Natural killer cell (primary cell): ENCODE measurements at places on chromosomes 12 and 14. TPM values are rescaled to one million over a fixed set of nuclear protein-coding genes. Genes with fewer than 3 reads are reported as not detected.

DNA sequence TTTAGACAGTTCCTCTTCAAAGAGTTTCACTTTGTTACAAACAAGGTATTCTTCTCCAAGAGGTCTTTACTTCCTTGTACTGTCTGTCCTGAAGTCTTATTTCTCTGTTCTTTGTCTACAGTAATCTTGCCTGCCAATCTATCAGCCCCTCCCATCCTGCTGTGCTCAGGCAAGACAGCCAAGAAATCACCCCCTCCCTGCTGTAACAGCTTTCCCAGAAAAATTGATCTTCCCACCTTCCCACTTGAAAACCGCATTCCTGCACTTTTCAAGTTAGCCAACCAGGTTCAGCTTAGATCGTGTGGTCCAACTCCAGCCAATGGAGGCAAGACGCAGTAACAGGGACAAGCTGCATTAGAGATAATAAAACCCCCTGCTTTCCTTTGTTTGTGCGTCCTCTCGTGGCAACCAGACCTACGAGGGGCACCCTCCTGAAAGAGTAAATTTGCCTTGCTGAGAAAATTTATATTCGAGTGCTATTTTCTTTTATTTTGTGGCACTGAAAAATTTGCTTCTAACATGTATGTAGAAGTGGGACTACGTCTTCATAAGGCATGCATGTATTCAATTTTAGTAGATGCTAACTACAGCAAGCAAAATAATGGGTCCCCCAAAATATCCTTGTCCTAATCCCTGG is 46.5 kb upstream of the ESR2 start:
- no peak overlapping the region for H3K4me3 ChIP-seq
- peaks cover 12% of the 10 kb centered on the region for H3K4me1 ChIP-seq
- no peaks in the 10 kb centered on the region for H3K27me3 ChIP-seq
- H3K36me3 ChIP-seq: no peaks in the 10 kb centered on the region
- DNase-seq: no peak
- no peak overlapping the region for H3K27ac ChIP-seq

The ADAMTS20 gene
- total RNA-seq: not detected

DNA sequence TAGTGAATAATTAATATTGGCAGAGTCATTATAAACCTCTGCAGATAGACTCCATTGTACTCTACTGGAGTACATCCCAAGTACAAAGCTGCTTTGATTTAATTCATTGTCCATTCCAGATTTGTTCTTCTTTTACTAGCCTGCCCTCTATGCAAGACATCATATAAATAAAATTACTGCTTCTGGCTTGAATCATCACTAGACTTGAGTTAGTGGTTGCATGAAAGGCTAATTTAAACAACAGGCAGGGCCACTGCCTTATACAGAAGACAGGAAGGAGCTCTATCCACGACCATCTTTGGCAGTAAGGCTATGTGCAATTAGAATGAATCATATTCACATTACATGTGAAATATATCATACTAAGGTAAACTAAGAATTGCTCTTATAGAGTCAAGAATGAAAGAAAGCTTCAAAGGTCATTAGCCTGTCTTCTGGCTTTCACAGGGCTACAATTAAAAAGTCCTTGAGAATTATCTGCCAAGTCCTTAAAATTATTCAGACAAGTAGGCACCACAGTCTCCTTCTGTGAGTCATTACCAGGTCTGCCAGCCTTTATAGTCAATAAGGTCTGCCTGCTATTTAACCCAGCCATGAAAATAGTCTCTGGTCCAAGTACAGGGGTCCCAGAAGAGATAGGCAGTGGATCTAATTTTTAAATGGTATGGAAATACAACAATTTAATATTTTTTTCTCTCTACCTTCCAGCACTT is 631.8 kb downstream of the TMTC2 start:
- H3K36me3 ChIP-seq: no peaks in the 10 kb centered on the region
- H3K27me3 ChIP-seq: no peaks in the 10 kb centered on the region
- DNase-seq: no peak

GRCh38 chr12:10153271-10154144 is 18.4 kb downstream of the OLR1 start:
- H3K36me3 ChIP-seq: no peaks in the 10 kb centered on the region
- H3K27me3 ChIP-seq: peaks cover 3% of the 10 kb centered on the region
- DNase-seq: peak; percentile 79
- H3K4me1 ChIP-seq: peaks cover 14% of the 10 kb centered on the region
- H3K4me3 ChIP-seq: peak overlapping the region; percentile 64
- H3K27ac ChIP-seq: peak overlapping the region; percentile 26

GRCh38 chr14:105418269-105419194 is 1.1 kb upstream of the MTA1 start:
- no peak overlapping the region for H3K27ac ChIP-seq
- no peak for DNase-seq
- H3K4me1 ChIP-seq: peaks cover 53% of the 10 kb centered on the region
- H3K36me3 ChIP-seq: no peaks in the 10 kb centered on the region

The PTPRO gene
- total RNA-seq: 1.2 TPM

DNA sequence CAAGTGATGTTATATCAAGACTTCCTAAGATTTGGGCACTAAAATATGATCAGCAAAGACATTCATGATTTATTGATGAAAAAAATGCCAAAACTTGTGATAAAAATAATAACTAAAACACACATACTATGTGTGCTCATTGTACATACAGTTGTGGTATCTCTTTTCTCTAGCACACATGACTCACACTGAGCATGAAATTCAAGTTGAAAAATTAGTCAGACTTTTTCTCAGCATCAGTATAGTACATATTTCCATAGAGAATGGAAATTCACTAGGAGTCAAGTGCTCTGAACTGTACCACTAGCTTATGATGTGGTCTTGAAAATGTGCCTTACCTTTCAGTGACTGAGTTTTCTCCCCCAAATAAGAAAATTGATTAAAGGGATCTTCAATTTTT is 471.8 kb upstream of the FLRT2 start:
- no peak overlapping the region for H3K27ac ChIP-seq
- H3K4me3 ChIP-seq: no peak overlapping the region
- H3K27me3 ChIP-seq: no peaks in the 10 kb centered on the region
- no peaks in the 10 kb centered on the region for H3K4me1 ChIP-seq

The ZC3H14 gene
- 54.5 TPM for total RNA-seq

DNA sequence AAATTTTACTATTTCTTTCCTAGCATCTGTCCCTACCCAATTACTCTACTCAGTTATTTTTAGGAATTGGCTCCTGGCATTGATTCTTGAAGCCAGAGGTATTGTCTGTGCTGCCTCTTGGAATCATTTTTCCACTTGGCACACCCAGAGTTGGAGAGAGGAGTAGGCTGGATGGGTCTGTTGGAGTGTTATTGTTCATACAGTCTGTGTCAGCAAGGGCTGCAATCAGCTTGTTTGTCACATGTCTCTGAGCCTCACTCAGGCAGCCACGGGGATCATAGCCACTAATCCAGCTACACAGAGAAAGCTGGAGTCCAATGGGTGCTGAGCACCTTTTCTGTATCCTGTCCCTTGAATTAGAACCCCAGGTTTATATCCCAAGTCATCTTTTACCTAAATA is 176.0 kb upstream of the DYRK2 start:
- no peak overlapping the region for H3K27ac ChIP-seq
- no peak for DNase-seq
- H3K4me1 ChIP-seq: peaks cover 15% of the 10 kb centered on the region
- no peaks in the 10 kb centered on the region for H3K36me3 ChIP-seq
- no peak overlapping the region for H3K4me3 ChIP-seq
- no peaks in the 10 kb centered on the region for H3K27me3 ChIP-seq

DNA sequence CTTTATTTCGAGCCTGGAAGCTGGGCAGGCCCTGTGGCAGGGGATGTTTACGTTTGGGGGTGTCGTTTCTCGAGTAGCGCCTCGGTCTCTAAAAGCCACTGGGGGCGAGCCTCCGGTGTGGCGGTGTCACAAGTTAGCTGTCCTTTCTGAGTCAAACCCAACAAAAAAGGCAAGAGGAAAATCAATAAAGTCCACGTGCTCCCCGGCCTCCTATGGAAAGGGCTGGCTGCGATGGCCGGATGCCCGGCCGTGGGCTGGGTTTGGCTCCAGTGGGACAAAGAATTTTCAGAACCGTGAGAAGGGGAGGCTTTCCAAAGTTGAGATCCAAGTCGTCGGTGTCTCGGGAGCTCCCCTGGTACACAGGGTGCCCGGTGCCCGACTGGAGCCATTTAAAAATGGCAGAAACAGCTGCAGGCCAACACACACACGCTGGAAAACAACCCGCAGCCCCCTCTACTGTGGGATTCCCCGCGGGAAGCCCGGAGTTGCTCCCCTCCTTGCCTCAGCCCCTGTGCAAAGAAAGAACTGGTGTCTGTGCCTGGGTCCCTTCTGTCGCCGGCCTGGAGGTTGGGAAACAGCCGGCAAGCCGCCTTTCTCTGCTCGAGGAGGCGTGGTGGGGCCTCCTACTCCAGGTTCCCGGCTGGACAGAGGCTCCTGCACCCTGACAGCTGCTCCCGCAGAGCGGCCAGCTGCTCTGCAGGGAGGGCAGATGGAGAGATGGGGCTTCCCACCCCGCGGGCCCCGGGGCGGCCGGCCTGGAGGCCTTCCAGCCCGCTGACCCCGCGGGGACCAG is 1.9 kb downstream of the BCL7A start:
- H3K27ac ChIP-seq: no peak overlapping the region
- DNase-seq: no peak
- H3K36me3 ChIP-seq: no peaks in the 10 kb centered on the region
- peak overlapping the region; percentile 47 for H3K4me3 ChIP-seq
- H3K4me1 ChIP-seq: peaks cover 22% of the 10 kb centered on the region
- H3K27me3 ChIP-seq: peaks cover 13% of the 10 kb centered on the region

DNA sequence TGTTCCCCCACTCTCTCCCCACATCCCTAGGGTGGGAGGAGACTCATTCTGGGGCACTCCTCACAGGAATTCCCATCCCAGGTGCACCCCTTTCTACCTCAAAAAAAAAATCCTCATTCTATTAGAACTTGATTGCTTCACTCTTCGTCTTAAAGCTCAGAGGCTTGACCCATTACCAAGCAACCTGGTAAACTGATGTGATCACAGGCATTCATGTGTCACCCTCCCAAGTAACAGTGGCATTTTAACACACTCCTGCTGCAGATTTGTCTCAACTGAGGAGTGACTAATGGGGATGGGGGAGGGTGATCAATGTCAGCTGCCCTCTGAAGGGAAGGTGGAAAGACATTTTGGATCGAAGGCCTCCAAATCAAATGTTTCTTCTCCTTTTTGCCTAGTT is 78.1 kb upstream of the PTHLH start:
- H3K27ac ChIP-seq: no peak overlapping the region
- no peak overlapping the region for H3K4me3 ChIP-seq
- H3K4me1 ChIP-seq: no peaks in the 10 kb centered on the region
- H3K36me3 ChIP-seq: no peaks in the 10 kb centered on the region

GRCh38 chr12:85747941-85748495 is 88.2 kb downstream of the RASSF9 start:
- no peak overlapping the region for H3K4me3 ChIP-seq
- H3K36me3 ChIP-seq: no peaks in the 10 kb centered on the region
- H3K27me3 ChIP-seq: no peaks in the 10 kb centered on the region
- H3K27ac ChIP-seq: no peak overlapping the region
- H3K4me1 ChIP-seq: no peaks in the 10 kb centered on the region

DNA sequence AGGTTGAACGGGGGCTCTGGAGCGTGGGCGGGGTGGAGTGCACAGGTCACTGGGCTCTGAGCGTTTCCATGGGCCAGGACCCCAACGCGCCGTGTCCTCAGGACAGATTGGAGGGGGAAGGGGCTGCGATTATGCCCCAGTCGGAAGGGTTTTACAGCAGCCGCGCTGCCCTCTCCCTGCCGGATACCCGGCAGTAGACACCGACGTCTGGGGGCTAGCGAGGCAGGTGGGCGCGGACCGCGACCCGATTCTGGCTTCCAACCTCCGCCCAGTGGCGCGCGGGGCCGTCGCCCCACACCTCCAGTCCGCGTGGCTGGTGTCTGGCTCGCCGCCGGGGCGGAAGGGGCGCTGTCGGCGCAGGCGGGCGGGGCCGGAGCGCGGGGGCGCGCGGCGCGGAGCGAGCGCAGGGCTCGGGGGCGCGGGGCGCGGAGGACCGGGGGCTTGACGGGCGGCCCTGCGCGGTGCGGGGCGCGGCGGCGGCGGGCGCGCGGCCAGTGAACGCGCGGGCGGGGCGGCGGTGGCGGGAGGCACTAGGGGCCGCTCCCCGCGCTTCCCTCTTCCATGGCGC is 2.4 kb upstream of the KIF26A start:
- no peak overlapping the region for H3K4me3 ChIP-seq
- H3K27ac ChIP-seq: no peak overlapping the region
- peaks cover 20% of the 10 kb centered on the region for H3K27me3 ChIP-seq
- no peak for DNase-seq
- H3K36me3 ChIP-seq: no peaks in the 10 kb centered on the region

The PNN gene
- total RNA-seq: 145 TPM

DNA sequence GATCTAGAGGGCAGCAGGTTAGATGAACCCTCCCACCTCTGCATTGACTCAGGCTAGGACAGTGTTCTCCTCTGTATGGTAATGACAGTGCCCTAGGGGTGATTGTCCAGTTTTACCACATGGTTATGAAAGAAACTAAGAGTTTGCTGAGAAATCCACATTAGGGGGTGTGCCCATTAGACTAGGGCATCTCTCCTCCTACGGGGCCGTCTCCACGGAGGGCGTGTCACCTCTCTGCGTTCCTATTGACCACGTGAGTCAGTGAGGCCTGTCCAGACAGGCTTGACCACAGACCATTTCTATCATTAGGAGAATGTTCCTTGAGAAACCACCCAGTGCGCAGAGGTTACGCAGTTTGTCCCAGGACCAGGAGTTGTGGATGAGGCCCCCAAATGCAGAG is 8.3 kb downstream of the MVK start:
- no peak overlapping the region for H3K4me3 ChIP-seq
- no peak for DNase-seq
- H3K4me1 ChIP-seq: no peaks in the 10 kb centered on the region
- no peak overlapping the region for H3K27ac ChIP-seq
- peaks cover 52% of the 10 kb centered on the region for H3K36me3 ChIP-seq

The CELA1 gene
- 0.53 TPM for total RNA-seq

GRCh38 chr12:108310489-108310888 is 28.6 kb downstream of the CMKLR1 start:
- H3K36me3 ChIP-seq: peaks cover 2% of the 10 kb centered on the region
- H3K27me3 ChIP-seq: no peaks in the 10 kb centered on the region
- no peak overlapping the region for H3K27ac ChIP-seq
- no peak overlapping the region for H3K4me3 ChIP-seq

DNA sequence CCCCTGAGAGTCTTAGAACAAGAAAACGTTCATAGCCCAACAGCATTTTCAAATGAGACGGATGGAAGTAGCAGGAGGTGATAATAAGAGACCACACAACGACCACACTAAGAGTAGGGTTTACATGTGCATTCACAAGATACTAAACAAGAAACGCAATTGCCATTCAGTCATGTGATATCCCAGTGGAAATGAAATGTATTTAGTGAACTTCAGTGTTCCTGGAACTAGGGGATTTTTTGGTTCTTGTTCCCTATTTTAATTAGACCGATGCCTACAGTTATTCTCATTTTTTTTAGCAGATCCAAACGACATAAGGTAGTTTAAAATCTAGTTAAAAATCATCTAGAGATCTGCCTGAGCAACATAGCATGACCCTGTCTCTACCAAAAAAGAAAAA is 150.0 kb downstream of the GPR65 start:
- no peak overlapping the region for H3K27ac ChIP-seq
- no peaks in the 10 kb centered on the region for H3K36me3 ChIP-seq
- H3K4me3 ChIP-seq: no peak overlapping the region
- H3K27me3 ChIP-seq: no peaks in the 10 kb centered on the region
- no peak for DNase-seq
- H3K4me1 ChIP-seq: no peaks in the 10 kb centered on the region
